ENCODE measurements at places on chromosomes 1 and 21.
A peak's percentile ranks its signal among the peaks of the same experiment; 100 is the strongest.

DNA sequence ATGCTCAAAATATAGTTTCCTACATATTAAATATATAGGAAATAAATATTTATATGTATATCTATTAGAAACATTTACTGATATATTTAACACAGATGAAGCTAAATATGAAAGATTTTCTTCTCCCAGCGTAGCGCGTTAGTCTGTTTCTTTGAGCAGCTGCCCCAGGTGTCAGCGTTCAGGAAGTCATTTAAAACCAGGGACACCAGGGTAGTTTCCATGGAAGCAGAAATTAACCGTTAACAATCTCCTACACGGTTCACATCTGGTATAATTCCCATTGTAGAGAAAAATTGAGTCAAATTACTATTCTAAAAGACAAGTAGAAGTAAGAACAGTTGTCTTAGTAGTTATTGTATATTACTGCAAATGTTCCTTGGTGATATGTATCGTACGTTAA, 1443.7 kb downstream of the MRPL39 start:
- DNase-seq: no peak

GRCh38 chr1:33099290-33100118, 18.6 kb downstream of the AZIN2 start:
- peak; percentile 99 for DNase-seq

- DNase-seq: no peak
These were observed 23.8 kb upstream of the KIAA1614 start for GRCh38 chr1:180888870-180889269.

GRCh38 chr1:228013131-228013934, 6.5 kb downstream of the WNT3A start:
- DNase-seq: no peak

GRCh38 chr1:32447469-32448185, 17.2 kb upstream of the ZBTB8B start:
- no peak for DNase-seq

- no peak for DNase-seq
These were observed 106.4 kb downstream of the HMGB4 start for GRCh38 chr1:33970148-33970825.

DNA sequence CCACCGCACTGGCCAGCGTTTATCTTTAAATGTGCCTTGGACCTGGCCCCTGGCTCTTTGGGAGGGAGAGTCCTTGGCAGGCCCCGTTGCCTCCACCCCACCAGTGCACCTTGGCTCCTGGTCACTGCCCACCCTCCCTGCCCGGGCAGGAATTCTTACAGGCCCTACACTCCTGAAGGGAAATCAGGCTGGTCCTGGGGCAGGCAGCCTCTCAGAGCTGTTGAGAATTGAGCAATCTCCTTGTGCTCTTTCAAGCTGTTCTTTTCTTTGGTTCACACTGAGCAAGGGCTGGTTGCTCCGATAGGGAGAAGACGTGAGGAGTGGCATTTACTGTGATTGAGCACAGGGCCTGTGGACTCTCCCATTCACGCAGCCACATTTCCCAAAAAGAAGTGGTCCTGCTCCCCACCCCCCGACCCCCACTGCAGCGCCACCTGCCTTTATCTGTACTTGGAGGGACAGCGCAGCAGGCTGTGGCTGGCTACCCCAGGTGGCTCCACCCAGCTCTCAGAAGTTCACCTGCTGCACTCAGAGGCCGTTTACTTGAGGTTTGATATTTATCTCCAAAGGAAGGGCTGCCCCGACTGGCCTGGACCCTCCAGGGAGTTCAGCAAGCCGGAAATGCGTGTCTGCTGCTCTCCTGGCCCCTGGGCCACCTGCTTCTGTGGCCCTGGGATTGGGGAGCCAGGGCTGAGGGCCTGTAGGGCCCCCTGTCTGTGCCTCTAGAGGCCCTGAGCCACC, 47.8 kb downstream of the SKI start:
- DNase-seq: peak; percentile 54

- DNase-seq: no peak
These were observed 59.3 kb downstream of the RNF220 start for GRCh38 chr1:44464361-44464760.

- no peak for DNase-seq
These were observed 50.9 kb downstream of the TBX19 start for GRCh38 chr1:168331569-168331968.

- DNase-seq: no peak
These were observed 95.1 kb downstream of the GPATCH2 start for GRCh38 chr1:217535601-217536377.

GRCh38 chr1:10960411-10961299, 51.8 kb upstream of the TARDBP start:
- peak; percentile 67 for DNase-seq

GRCh38 chr1:21926065-21926464, 11.0 kb downstream of the HSPG2 start:
- no peak for DNase-seq

- peak; percentile 92 for DNase-seq
These were observed 25.6 kb downstream of the TOMM20 start for GRCh38 chr1:235102993-235103411.

GRCh38 chr21:39094847-39095579, 88.2 kb downstream of the PSMG1 start:
- no peak for DNase-seq

- no peak for DNase-seq
These were observed 25.6 kb upstream of the COL18A1 start for GRCh38 chr21:45379171-45379900.

DNA sequence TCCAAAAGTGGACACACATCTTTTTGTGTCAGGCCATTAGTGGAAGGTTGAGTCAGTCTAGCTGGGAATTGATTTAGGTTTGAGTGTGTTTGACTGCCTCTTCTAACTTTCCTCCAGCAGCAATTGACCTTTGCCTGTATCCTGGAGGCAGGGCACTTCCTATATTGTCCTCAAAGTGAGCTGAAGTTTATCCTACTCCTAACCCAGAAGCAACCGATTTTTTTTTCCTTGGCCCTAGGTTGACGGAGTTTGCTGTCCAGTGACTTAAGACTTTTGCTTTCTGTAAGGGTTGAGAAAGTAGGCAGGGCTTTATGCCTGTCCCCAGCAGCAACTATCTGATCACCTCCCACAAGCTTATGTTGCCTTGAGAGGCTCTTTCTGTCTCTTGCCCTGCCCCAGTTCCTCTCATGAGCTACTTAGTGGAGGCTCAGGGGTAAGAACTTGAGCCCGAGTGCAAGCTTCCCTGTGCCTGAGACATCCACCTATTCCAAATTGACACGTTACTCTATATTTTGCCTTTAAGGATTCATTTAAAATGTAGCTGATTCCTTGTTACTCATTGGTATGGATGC, 30.9 kb downstream of the SLC35F3 start:
- DNase-seq: no peak

Measured in Jurkat, Clone E6-1 (cell line).